ENCODE measurements at places on chromosomes 3 and 15.

DNA sequence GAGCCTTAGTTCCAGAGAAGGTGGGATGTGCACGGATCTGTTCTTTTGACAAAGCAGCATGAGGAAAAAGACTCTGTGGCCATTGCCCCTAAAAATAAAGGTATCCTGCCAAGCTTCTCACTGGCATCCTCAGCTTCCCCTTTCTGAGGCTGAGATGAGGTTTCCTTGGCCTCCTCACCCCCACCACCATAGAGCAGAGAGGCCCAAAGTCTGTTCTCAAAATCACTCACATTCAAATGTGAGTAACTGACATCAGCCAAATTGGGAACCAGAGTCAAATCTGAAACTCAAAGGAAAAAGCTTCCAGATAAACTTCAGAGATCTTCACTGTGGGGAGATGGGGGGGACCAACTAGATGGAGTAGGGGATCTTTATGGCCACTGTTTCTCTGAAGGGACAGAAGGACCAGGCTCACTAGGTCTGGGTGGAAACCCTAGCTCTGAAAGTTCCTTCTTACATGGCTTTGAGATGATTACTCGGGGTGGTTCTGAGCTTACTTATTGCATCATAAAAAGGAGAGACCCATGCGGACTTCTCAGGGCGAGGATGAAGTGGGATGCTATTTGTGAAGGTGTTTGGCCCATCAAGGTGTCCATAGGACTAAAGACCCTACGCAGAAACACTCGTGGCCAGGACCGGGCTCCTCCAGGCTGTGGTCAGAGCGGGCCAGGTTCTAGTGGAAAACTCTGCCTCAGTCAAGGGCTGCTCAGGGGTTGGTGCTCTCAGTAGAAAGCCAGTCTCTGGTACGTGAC is 61.5 kb upstream of the MEF2A start:
- DNase-seq, result no peak

DNA sequence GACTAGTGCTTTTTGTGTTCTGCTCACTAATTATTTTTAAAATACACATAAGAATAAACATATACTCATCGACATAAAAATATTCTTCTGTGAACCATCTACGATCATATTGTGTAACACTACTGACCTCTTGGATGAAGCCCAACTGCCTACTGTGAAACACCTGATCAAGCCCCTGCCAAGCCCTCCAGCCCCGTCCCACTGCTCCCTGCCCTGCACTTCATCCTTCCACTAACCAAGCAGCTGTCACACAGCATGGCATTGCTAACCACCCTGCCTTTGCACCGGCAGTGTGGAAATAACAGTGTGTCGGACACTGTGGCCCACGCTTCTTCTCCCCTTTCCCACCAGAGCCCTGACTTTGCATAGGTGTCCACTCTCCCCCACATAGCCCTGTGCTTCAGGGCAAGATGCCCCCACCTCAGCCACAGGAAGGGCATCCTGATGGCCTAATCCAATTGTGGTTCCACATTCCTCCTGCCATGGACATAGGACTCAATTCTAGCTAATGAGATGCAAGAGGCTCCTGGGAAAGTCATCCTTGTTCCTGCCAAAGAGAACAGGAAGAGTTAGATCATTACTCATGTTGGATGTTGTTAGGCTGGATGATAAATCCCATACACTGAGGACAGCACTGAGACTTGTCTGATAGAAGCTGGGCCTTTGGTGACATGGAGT is 35.0 kb upstream of the ARID3B start:
- no peak for DNase-seq

DNA sequence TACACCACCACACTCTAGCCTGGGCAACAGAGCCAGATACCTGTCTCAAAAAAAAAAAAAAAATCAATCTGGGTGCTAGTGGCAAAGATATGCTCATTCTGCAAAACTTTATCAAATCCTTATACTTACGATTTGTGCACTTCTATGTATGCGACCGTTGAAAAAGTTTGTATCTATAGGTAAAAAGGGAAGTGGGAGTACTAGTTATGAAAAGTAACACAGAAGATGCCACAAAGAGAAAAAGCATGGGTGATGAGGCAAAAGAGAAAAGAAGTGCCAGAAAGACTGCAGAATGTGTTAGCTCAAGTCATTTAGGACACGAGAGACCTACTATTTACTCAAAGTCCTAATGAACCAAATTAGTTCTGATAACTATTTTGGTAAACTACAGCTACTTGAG is 407.8 kb downstream of the SHQ1 start:
- no peak for DNase-seq

- no peak for DNase-seq
These were observed 88.6 kb downstream of the GTPBP8 start for GRCh38 chr3:113079218-113079961.
